Hindlimb muscle (tissue), 1 donor: ENCODE measurements at places on chromosomes 2 and 18. TPM values are rescaled to one million over a fixed set of nuclear protein-coding genes. Genes with fewer than 3 reads are reported as not detected.

Gene VIT
- 3.4 TPM for polyA plus RNA-seq

Gene GPR45
- not detected for polyA plus RNA-seq

Gene GPR17
- 2.9 TPM for polyA plus RNA-seq

Gene CPSF3
- 32.9 TPM for polyA plus RNA-seq

Gene DAPL1
- not detected for polyA plus RNA-seq

Gene GPR55
- polyA plus RNA-seq: not detected

Gene CTAGE1
- polyA plus RNA-seq: not detected

Gene GRHL1
- 1.9 TPM for polyA plus RNA-seq

Gene UGT1A3
- not detected for polyA plus RNA-seq

Gene ONECUT2
- 0.79 TPM for polyA plus RNA-seq

Gene DPYSL5
- polyA plus RNA-seq: 39.8 TPM

Gene GNAL
- polyA plus RNA-seq: 2.3 TPM

Gene CAVIN2
- polyA plus RNA-seq: 41.4 TPM

Gene TUBB8B
- polyA plus RNA-seq: not detected

Gene C2orf15
- 0.56 TPM for polyA plus RNA-seq

Gene SLC4A5
- polyA plus RNA-seq: 2.9 TPM

Gene SPATA3
- polyA plus RNA-seq: not detected

Gene CBLN2
- polyA plus RNA-seq: 2.5 TPM

Gene PRADC1
- polyA plus RNA-seq: 33.0 TPM

Gene SLC30A3
- 2.8 TPM for polyA plus RNA-seq

Gene ZBTB7C
- 5.8 TPM for polyA plus RNA-seq

Gene PDK1
- polyA plus RNA-seq: 22.9 TPM

Gene GAL3ST2
- not detected for polyA plus RNA-seq

Gene SOS1
- polyA plus RNA-seq: 29.8 TPM

Gene CXCR2
- polyA plus RNA-seq: 0.18 TPM

Gene CTNNA2
- polyA plus RNA-seq: 0.59 TPM

Gene PSMG2
- 39.6 TPM for polyA plus RNA-seq

Gene CERKL
- polyA plus RNA-seq: 9.2 TPM

Gene TRIM43B
- not detected for polyA plus RNA-seq

Gene ALLC
- not detected for polyA plus RNA-seq

Gene SLC66A2
- 25.3 TPM for polyA plus RNA-seq

Gene SPC25
- polyA plus RNA-seq: 6.7 TPM

Gene KCNK3
- 1.5 TPM for polyA plus RNA-seq

Gene GPR39
- 0.13 TPM for polyA plus RNA-seq

Gene BMP10
- not detected for polyA plus RNA-seq

Gene NMUR1
- 0.37 TPM for polyA plus RNA-seq

Gene PSD4
- polyA plus RNA-seq: 1.6 TPM

Gene EML6
- 52.3 TPM for polyA plus RNA-seq

Gene MTERF4
- 38.9 TPM for polyA plus RNA-seq

Gene TUBA3E
- not detected for polyA plus RNA-seq

Gene FHOD3
- 42.9 TPM for polyA plus RNA-seq
